ENCODE measurements at places on chromosomes 4 and X.

DNA sequence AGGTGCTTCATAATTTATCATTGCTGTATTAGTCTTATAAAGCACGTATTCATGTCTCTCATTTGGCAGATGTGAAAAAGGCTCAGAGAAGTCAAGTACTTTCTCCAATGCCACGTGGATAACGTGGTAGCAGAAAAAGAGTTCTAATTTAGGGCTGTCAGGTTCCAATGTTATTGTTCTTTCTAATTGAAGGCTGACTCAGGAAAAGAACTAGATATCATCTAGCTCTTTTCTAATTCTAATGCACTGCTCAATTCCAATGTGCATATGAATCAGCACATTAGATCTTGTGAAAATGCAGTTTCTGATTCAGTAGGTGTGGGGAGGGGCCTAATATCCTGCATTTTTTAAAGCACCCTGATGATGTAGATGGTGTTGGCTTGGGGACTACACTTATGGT, 22.8 kb downstream of the AGA start:
- DNase-seq: no peak

DNA sequence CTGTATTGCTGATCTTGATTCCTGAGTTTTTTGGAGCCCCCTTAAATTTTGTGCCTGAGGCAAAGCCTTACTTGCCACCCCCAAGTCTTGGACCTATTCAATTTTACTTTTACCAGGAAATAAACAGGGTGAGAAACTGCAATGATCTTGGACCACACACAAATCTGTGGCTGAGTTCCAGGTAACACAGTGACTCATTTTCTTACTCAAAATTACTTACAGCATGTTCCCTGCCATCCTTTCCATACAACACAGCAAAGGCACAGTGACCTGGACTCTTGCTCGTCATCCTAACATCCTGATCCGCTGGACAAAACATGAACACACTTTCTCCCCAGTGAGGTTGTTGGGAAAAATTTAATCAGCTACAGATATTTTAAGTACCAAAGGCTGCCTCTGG, 60.7 kb upstream of the S100G start:
- no peak for DNase-seq

DNA sequence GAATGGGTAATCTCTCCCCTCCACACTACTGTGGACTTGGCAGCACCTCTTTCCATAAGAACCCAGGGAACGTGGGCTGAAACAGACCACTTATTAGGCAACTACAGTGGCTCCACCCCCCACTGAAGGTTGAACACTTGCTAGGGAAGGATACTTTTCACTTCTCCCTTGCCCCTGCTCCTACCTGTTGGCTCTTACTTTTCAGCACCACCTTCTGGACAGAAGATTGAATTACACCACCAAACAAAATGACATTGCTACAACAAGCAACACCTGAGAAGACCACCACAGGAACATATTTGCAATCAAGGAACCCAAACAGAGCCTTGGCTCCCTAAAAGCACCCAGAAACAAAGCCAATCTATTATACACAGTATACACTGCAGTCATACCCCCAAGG, 132.1 kb upstream of the CXCL13 start:
- DNase-seq: no peak

GRCh38 chrX:16870862-16871815, 977 bp upstream of the RBBP7 start:
- peak; percentile 46 for DNase-seq

GRCh38 chrX:17170973-17171372, 204.0 kb upstream of the NHS start:
- no peak for DNase-seq

DNA sequence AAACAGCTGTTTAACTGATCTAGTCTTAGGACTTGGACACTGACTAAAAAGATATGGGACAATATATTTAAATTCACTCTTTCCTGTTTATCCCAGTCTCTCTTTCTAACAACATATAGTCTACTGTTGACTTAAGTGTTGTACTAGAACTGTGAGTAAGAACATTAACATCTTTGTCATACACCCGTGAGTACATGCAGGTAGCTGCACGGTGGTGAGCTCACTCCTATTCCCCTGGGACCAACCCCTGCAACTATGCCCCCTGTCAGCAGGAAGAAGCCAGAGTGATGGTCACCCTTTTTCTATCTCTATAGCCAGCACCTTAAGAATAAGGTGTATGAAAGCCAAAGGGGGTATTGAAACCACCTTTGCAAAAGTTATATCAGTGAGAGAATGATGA, 17.6 kb downstream of the TBL1X start:
- no peak for DNase-seq

DNA sequence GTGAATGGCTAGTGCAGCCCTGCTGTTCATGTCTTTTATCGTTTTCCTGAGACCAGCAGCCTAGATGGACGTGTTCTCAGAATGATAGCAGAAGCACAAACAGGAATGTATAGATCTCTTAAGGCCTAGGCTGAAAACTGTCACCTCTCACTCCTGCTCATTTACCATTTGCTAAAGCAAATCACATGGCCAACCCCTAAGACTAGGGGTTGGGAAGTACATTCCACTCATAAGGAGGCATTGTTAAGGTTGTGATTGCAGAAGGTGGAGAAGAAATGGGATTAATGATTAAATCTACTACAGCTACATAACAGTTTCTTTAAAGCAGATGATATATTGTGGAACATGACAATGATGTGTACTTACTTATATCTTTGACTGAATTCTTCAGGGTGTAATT, 536.8 kb upstream of the FTHL17 start:
- no peak for DNase-seq

DNA sequence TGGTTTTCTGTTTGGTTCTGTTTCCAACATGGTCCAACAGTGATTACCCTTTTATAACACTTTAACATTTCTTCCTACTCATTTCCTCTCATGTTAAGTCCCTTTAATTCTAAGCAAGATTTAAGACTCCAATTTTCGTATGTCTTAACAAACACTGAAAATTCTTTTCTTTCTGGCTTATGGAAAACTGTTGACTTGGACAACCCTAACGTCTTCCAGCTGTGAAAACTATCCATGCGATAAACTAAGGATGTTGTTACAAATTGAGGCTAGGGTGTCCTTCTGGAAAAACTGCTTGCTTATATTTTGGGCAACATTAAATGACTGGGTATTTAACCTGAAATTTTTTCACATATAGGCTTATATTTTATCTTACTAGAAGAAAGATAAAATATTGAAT, 33.9 kb upstream of the RTL3 start:
- DNase-seq: no peak

DNA sequence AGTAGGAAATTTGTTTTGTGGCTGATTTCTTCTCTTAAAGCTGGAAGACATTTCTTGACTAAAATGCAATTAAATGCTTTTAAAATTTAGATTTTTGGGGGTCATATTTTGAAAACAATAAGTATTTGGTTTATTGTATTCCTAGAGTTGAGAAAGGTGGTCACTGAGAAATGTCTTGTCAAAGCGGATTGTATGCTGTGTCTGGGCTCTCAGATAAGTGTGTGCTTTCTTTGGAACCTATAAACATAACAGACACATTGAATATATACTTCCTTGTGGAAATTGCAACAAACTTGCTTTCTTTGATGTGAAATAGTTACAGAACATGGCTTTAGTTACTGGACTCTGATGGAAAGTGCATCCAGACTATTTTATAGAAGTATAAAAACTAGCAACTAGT, 75.4 kb downstream of the AFF1 start:
- DNase-seq: no peak

GRCh38 chr4:173766171-173766600, 236.2 kb upstream of the HAND2 start:
- DNase-seq: no peak

DNA sequence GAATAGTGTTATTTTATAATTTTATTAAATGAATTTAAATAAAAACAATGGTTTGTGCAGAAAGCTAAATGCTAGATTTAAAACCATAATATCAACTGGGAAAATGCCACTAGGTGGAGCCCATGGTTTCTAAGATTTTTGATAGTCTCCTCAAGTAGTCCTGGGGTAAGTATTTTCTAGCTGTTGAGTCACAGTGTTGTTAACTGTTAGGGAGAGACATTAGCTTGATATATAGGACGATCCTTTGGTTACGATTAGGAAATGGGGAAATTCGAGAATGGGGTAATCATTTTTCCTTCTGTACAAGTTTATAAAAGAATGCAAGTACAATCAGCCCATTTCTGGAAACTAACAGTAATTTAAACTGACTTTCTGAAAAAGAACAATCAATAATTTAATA, 378.4 kb downstream of the ANKRD50 start:
- peak; percentile 5 for DNase-seq

GRCh38 chr4:26030260-26030667, 116.2 kb downstream of the SMIM20 start:
- DNase-seq: no peak

- DNase-seq: no peak
Measured at GRCh38 chr4:144556636-144557035, 89.3 kb upstream of the HHIP start.

Data from hypothalamus (tissue), 51 donors.